ENCODE measurements at places on chromosomes 4 and X. TPM values are rescaled to one million over a fixed set of nuclear protein-coding genes. Genes with fewer than 3 reads are reported as not detected.

GRCh38 chrX:46255046-46255445, 290.2 kb downstream of the ZNF674 start:
- no peaks in the 10 kb centered on the region for H3K4me1 ChIP-seq
- H3K4me3 ChIP-seq = no peak overlapping the region
- H3K27me3 ChIP-seq = no peaks in the 10 kb centered on the region
- DNase-seq = no peak

DNA sequence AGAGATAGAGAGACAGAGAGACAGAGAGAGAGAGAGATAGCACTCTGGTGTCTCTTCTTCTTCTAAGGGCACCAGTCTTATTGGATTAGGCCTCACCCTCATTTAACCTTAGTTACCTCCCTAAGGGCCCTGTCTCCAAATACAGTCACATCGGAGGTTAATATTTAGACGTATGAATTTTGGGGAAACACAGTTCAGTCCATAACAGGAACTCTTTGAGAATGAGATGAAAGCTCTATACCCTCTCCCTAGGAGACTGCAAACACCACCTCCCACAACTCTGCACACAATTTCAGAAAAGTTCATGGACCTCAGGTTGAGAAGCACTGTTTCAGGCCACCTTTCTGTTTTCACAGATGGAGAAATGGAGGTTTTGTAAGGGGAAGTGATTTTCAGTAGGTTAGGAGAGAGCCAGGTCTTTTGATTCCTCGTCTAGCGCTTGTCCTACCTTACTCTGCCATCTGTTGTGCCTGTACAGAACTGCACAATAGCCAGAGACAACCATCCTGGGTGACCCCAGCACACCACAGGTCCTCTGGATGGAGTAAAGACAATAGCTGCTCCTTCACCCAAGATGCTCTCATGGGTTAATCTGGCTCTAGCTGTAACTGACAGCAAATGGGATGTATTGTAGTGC, 16.9 kb upstream of the LOC101059915 start:
- no peak overlapping the region for H3K4me3 ChIP-seq
- no peaks in the 10 kb centered on the region for H3K4me1 ChIP-seq
- no peaks in the 10 kb centered on the region for H3K27me3 ChIP-seq
- no peak overlapping the region for H3K27ac ChIP-seq
- DNase-seq = peak; percentile 46
- no peaks in the 10 kb centered on the region for H3K36me3 ChIP-seq

NPNT gene
- polyA plus RNA-seq = not detected

LRIT3 gene
- not detected for polyA plus RNA-seq

Measured in CD8-positive, alpha-beta memory T cell (primary cell).